Activated naive CD4-positive, alpha-beta T cell (primary cell): ENCODE measurements at places on chromosomes 1 and 21.

DNA sequence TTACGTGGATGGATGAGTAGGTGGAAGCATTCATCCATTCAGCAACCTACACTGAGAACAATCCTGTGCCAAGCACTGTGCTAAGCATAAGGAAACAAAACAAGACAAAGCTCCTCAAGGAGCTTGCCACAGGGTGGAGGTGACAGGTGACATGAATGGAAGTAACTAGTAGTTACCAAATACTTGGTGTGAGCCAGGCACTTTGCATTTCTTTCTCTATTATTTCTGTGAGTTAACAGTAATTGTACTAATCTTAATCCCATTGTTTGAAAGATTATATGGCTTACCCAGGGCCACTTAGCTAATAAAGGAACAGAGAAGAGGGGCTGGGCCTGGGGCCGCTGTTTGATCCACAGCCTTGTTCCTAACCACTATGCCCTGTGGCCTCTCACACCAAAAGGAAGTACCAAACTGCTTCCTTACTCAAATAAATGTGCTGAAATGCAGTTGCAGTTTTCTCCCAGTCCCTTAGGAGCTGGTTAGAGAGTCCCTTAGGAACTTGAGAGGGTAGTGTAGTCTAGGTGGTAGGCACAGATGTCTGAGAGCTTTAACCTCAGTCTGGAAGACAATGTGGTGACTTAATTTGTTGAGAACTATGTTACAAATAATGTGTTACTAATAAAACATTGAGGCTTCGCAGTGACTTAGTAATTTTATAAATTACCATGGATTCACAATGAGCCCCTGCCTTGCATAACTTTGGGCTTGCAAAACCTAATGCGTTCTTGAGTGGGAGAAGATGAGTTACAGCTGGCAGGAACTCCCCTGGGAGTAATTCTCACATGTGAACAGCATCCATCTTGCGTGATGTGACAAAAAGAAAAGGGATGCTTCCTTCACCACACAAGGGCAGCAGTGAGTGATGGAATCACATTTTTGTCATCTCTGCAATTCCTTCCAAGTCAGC, 69.8 kb downstream of the MPZL1 start:
- no peak for DNase-seq

DNA sequence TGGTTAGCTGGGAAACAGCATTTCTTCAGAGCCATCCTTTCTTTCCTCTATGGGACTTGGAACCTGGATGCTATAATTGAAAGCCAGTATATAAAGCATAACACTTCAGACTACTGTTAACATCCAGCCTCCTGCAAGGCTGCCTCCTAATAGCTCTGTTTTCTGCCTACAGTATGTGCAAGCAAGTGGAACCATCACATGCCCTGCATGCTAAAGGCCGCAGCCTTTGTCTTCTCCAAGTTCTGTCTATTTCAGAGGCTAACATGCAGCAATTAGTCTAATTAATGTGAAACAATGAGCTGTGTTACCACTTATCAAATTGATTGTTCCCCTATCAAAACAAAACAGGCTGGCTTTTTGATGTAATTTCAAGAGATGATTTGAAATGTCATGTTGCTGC, 82.7 kb upstream of the ESRRG start:
- no peak for DNase-seq

- no peak for DNase-seq
Measured at GRCh38 chr1:2441746-2442145, 29.4 kb upstream of the PEX10 start.

DNA sequence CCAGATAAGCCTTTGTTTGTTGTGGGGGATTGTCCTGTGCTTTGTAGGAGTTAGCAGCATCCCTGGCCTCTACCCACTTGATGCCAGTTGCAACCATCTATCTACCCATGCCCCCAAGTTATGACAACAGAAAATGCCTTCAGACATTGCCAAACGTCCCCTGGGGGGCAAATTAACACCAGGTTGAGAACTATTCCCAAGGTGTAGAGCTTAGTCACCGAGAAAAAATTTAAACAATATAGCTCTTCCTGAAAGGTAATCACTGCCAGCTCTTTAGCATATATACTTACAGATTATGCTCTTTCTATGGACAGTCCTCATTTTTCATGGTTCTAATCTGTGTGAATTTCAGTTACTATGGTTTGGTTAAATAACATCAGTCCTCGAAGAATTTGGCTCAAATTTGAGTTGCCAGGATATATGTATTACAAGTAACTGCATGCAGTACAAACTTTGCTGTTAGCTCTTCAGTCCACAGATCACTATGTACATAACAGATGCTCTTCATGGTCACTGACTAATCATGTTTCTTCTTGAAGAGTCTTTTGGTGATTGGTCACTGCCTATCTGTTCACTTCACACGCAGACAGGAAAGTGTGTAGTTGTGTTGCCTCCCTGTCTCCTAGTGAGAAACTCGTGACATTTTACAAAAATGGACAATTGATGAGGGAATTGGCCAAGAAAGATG, 25.2 kb downstream of the MAPKAPK2 start:
- no peak for DNase-seq

DNA sequence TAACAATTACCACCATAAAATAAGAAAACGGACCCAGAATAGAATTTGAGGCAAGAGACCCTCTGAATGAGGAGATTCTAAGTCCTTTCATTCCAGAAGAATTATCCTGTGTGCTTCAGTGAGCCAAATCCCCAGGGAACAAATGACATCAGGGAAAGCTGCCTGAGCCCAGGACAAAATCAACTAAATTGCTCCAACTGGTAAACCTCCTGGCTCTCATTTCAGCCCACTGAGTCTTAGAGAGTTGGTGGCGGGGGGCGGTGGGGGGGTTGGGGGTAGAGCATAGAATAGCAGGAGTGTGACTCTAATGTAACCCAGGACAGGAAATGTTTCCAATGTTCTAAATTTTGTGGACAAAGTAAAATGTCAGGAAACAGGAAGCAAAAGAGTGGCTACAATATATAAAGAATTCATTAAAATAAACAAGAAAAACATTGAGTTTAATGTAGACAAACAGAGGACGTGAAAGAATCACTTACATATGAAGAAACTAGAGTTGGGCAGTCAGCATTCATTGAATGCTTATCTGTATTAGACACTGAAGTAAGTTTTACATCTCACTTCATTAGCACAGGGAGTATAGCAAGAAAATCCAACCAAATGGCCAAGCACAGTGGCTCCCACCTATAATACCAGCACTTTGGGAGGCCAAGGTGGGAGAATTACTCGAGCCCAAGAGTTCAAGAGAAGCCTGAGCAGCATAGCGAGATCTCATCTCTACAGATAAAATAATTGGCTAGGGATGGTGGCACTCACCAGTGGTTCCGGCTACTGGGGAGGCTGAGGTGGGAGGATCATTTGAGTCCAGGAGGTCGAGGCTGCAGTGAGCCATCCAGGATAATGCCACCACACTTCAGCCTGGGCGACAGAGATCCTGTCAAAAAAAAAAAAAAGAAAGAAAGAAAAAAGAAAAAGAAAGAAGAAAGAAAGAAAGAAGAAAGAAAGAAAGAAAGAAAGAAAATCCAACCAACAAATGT, 75.1 kb downstream of the DHRS3 start:
- no peak for DNase-seq

GRCh38 chr1:117092594-117092993, 29.0 kb downstream of the TRIM45 start:
- DNase-seq: no peak

- DNase-seq: no peak
Measured at GRCh38 chr1:34378968-34379856, 202.5 kb downstream of the C1orf94 start.

DNA sequence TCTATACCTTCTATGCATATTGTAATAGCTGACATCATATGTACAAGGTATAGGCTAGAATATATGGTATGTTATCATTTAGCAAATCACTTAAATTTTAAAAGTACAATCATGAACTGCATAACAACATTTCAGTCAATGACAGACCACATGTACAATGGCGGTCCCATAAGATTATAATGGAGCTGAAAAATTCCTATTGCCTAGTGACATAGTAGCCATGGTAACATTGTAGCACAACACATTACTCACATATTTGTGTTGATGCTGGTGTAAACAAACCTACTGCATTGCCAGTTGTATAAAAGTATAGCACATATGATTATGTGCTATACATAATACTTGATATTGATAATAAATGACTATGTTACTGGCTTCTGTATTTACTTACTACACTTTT, 8.9 kb downstream of the RAB3B start:
- no peak for DNase-seq

GRCh38 chr1:113976609-113977278, 2.5 kb upstream of the OLFML3 start:
- DNase-seq: no peak
